T follicular helper cell (primary cell): ENCODE measurements at places on chromosomes 2 and 18.

GRCh38 chr2:61141151-61141550, 20.8 kb upstream of the C2orf74 start:
- DNase-seq, result no peak

GRCh38 chr2:185785851-185786473, 47.4 kb downstream of the FSIP2 start:
- no peak for DNase-seq

DNA sequence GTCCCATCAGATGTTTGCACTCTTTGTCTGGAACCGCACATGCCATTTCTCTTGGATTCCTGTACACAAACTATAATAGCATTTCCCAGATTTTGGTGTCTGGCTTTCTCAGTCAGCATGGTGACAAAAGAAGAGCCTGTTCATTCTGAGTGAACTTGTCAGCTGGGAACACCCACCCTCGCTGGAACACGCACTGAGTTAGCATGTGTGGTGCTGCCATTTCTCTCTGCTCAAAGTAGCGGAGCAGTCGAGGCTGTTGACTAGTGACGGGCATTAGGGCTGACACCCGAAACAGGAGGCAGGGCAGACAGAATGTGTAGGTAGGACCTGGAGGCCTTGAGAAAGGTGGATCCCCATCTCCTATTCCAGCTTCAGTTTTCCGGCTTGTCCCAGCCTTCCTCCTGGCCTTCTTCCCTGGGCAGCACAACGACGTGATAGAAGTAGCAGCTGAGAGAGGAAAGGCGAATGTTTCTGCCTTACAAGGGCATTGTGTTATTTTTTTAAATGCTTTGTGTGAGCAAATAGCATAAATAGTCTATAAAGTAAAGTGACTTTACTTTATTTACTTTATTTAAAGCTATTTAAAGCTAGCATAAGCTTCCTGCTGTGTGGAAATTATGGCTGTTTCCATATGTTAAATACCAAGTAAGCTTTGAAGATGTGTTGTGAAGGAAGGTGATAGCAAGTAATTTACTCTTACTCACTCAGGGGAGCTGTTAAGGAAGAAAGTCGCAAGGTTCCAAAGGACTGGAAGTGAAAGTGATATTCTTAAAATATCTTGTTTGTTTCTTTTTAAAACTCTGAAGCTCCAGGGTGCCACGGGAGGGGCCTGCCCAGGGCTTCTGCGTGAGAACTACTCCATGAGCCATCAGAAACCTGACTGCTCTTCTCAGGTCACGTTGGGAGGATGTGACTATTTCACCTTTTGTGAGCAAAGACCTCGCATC, 272.6 kb downstream of the NEDD4L start:
- DNase-seq, result no peak

GRCh38 chr2:112137516-112138158, 548 bp upstream of the FBLN7 start:
- DNase-seq, result no peak

GRCh38 chr2:99066075-99066958, 75.2 kb upstream of the C2orf15 start:
- no peak for DNase-seq

- no peak for DNase-seq
Observed at GRCh38 chr18:68494802-68495581, 219.9 kb downstream of the TMX3 start.
